Lung (tissue), 17 donors: ENCODE measurements at places on chromosomes 3 and 15. TPM values are rescaled to one million over a fixed set of nuclear protein-coding genes. Genes with fewer than 3 reads are reported as not detected.

GRCh38 chr15:96586901-96587300 lies 256.4 kb downstream of the NR2F2 start:
- DNase-seq: no peak

- DNase-seq: no peak
These were observed 114.7 kb upstream of the FRMD4B start for GRCh38 chr3:69500604-69501003.

- DNase-seq: no peak
These were observed 3.1 kb downstream of the RBP2 start for GRCh38 chr3:139473155-139473771.

SUSD5 gene
- 2.9 TPM for total RNA-seq

GP5 gene
- total RNA-seq: 0.49 TPM
